Thoracic aorta (tissue), 2 donors: ENCODE measurements at places on chromosomes 16 and 17. TPM values are rescaled to one million over a fixed set of nuclear protein-coding genes. Genes with fewer than 3 reads are reported as not detected.

LRRC75A gene
- 3.7 TPM for total RNA-seq

IGSF6 gene
- 4.3 TPM for total RNA-seq

CACNG4 gene
- not detected for total RNA-seq

CTRB2 gene
- 12.5 TPM for total RNA-seq

C17orf78 gene
- total RNA-seq = not detected

- H3K27me3 ChIP-seq = no peaks in the 10 kb centered on the region
- H3K27ac ChIP-seq = peak overlapping the region; percentile 84
- no peaks in the 10 kb centered on the region for H3K36me3 ChIP-seq
- peaks cover 68% of the 10 kb centered on the region for H3K4me1 ChIP-seq
Measured at GRCh38 chr17:34248511-34249024, 6.5 kb upstream of the CCL2 start.

GRCh38 chr16:71407731-71408130 lies 34.1 kb downstream of the TLE7 start:
- no peaks in the 10 kb centered on the region for H3K27me3 ChIP-seq
- H3K4me3 ChIP-seq = no peak overlapping the region
- no peaks in the 10 kb centered on the region for H3K36me3 ChIP-seq
- H3K4me1 ChIP-seq = no peaks in the 10 kb centered on the region

DNA sequence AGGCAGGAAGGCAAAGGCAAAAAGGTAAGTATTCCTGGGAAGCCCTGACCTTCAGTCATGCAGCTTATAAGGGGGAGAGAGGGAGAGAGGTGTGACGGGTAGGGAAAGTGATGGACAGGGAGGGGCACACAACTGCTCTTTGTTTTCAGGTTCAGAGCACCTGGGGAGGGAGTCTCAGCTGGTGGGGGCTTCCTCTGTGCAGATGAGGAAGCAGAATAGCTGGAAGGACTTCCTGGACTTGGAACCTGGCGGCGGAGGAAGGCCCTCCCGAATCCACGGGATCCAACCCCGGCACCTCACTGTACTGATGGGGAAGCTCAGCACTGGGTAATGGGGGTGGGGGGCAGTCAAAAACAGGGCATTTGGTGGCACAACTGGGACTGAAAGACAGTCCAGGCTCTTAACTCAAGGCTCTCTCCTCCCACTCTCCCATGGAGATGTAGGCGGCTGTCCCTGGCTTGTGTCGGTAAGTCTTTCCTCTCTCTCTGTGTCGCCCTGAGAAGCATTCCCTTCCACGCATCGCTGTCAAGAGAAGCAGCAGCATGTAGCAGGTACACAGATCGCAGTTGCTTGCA lies 11.9 kb upstream of the PITPNM3 start:
- H3K36me3 ChIP-seq = no peaks in the 10 kb centered on the region
- no peaks in the 10 kb centered on the region for H3K27me3 ChIP-seq
- DNase-seq = no peak
- no peak overlapping the region for H3K4me3 ChIP-seq
- H3K27ac ChIP-seq = no peak overlapping the region
- no peaks in the 10 kb centered on the region for H3K4me1 ChIP-seq

GRCh38 chr16:21026846-21027245 lies 123.8 kb downstream of the DNAH3 start:
- H3K4me3 ChIP-seq = no peak overlapping the region
- H3K27me3 ChIP-seq = no peaks in the 10 kb centered on the region
- no peaks in the 10 kb centered on the region for H3K4me1 ChIP-seq
- H3K36me3 ChIP-seq = no peaks in the 10 kb centered on the region

DNA sequence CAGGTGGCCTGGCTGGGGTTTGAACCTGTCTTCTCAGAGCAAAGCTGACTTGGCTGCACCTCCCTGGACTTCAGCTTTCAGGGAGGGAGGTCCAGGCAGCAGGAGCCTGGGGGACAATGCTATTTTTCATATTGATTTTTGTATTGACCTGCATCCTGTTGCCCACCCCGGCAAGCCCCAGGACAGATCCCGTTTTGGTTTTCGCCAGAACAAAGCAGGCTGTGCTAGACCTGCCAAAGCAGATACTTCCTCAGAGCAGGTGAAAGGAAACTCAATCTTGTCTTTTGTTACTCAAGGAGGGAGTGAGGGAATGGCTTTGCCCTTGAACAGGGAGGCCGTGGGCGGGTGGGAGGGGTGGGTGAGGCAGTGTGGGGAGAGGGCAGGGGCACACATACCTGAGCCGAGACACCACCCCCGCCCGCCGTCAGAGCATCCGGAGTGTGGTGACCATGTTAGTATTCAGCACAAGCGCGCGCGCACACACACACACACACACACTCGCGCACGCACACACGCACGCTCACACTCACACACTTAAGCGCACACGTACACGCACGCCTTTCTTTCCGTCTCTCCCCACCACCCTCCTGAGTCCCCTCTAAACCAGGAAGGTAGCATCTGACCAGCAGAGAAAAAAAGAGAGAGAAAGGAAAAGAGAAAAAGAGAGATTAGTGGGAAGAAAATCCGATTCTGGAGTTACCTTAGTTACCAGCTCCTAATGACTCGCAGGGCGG lies 59.5 kb downstream of the RAI1 start:
- H3K27me3 ChIP-seq = no peaks in the 10 kb centered on the region
- no peak for DNase-seq
- H3K4me1 ChIP-seq = peaks cover 51% of the 10 kb centered on the region
- no peak overlapping the region for H3K27ac ChIP-seq
- H3K4me3 ChIP-seq = no peak overlapping the region
